ENCODE measurements at places on chromosomes 16 and 17. TPM values are rescaled to one million over a fixed set of nuclear protein-coding genes. Genes with fewer than 3 reads are reported as not detected.
A peak's percentile ranks its signal among the peaks of the same experiment; 100 is the strongest.

DNA sequence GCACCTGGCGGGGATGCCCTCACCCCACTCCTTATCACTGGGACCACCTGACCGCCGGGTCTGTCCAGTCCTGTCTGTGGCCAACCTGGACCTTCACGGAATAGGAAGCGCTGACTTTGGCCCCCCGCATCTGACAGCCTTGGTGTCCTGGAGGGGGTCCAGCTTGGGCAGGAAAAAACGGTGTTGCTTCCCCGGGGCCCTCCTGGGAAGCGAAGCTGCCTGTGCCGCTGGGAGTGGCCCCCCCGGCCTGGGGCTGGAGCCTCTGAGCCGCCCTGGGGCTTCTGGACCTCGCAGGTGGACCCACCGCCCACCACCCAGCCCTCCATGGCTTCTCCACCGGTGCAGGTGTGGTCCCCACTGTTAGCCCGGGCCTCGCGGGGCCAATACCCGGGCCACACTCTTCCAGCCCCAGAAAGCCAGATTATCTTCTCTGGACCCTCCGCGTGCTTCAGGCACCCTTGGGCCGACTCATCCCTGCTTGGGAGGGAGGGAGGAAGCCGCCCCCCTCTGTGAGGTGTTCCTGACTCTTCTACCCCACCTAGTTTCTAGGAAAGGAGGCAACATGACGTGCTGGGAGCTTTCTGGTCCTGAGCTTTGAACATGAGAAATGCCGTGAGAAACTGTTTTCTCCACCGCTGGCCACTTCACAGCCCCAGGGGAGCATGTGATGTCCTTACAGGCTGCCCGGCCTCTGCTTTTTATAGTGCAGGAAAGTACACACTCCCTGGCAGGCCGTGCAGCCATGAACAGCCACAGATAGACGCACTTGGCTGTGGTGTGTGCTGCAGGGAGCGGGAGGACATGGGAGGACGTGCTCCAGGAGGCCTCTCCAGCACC, 1.1 kb downstream of the C1QTNF1 start:
- DNase-seq: peak; percentile 58

DNA sequence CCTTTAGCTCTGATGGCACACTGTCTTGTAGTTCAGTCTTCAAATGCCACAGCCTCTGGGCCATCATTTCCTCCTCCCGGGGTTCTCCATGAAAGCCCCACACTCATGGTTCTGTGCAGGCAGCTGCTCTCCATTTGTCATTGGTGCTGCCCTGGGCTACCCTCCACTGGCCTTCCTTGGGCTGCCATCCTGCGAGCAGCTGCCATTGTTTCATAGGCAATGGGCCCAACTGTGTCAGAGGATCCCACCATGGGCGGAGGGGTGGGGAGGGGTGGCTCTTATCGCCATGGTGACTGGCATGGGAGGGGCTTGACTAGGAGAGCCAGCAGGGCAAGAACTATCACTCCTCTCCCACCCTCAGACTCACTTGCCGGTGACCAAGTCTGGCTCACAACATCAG, 38.6 kb upstream of the BRD7 start:
- no peak for DNase-seq

DNA sequence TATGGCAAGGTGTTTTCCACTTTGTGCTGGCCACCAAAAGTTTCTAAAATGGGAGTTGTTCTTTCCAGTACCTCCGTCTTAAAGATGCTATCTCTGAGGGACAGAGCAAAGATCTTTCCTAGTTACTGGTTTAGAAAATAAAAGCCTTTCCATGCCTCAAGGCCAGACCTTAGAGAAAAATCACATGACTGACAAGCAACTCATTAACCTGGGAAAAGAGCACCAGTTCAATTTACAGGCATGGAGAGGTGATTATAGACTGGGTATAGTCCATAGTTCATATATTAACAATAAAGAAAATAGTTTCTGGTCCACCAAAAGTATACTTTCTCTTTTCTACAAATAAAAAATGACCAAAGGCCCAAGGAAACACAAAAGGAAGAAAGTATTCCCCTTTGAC, 230.7 kb downstream of the TOX3 start:
- DNase-seq: no peak

PRKCB gene
- total RNA-seq: not detected

DNA sequence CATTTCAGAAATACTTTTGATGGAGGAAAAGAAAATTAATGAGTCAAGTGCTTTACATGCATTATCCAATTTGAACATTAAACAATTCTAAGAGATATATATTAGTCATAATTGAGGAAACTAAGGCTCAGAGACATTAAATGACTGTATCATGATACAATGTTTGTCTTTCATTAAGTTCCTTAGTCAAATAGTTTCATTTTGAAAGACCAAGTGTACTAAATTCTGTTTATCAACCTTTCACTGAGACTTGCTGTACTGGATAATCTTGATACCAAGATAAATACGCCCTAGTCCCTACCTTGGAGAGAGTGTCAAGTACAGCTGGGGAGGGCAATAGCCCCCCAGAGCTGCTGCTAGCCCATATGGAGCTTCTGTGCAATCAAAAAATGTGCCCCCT, 24.2 kb downstream of the TOM1L2 start:
- DNase-seq: no peak

DNA sequence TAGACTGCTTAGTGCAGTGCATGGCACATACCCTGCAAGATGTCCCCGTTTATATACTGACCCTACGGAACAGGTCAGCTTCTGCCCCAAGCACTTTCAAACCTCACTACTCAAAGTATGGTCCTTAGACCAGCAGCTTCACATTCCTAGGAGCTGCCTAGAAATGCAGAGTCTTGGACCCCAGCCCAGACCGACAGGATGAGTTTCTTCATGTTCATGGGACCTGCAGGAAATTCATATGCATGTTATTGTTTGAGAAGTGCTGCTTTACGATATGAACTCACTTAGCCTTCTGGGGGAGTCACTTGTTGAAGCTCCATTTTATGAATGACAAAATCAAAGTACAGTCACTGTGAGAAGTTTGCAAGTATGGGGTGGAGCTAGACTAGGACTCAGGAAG, 82.6 kb downstream of the DYNLRB2 start:
- no peak for DNase-seq

DBNDD1 gene
- 7.7 TPM for total RNA-seq

TP53TG3D gene
- total RNA-seq: 2.2 TPM

- no peak for DNase-seq
Observed at GRCh38 chr17:7549401-7550055, 670 bp downstream of the TNFSF12 start.

DNA sequence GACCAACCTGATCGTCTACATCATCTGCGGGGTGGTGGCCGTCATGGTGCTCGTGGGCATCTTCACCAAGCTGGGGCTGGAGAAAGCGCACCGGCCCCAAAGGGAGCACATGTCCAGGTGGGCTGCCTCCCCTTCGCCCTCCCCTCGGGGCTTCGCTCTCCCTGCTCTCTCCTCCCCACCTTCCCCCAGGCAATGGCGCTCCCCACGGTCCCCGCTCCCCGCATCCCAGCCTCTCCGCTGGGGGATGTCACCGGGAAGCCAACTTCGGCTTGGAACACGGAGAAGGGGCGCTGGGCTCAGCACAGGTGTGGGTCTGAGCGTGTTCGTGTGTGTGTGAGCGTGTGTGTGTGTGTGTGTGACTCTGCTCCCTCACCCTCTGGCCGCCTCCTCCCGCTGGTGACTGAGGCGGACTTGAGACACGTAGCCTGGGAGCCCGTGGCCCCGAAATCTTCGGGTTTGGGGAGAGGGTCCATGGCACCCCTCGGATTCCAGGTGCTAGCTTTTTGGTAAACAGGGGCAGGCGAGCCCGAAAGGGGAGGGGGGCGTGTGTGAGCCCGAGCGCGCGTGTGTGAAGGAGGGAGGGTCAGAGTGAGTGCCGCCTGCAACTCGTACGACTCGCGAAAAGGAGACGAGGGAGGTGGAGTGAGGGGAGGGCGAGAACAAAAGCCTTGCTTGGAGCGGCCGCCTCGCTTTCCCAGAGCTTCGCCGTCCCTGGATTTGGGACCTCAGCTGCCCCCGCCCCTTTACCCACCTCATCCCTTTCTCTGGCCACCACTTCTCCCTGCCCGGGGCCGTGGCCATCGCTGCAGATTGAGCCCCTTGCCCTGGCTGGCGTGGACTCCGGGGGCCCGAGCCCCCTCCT, 1.3 kb downstream of the SHISA9 start:
- DNase-seq: no peak

DNA sequence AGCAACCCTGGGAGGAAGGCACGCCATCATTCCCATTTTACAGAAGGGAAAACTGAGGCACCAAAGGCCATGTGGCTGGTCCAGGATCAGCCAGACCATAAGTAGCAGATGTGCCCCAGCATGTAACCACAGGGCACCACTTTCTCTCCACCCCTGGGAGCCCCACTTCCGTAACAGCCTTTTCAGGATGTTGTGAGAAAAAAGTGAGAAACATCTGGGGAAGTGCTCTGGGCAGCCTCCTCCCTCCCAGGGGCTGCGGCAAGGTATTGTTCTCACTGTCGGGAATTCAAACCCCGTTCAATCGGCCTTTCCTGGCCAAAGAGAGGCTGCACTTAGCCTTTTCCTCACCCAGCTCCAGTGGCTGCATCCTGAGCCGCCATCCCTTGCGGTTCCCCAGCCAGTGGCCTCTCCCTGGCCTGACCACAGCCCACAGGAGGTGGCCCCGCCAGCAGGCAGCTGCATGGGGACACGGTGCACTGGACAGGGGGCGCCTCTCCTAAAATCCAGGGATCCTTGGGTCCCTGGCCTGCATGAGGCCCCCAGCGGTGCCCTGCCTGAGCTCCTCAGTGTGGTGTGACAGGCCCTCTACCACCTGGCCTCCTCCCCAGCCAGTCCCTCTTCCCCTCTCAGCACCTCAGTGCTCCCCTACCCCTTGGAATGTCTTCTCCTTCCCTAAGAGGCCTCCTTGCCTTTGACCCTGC, 5.7 kb upstream of the CDH5 start:
- no peak for DNase-seq

DNA sequence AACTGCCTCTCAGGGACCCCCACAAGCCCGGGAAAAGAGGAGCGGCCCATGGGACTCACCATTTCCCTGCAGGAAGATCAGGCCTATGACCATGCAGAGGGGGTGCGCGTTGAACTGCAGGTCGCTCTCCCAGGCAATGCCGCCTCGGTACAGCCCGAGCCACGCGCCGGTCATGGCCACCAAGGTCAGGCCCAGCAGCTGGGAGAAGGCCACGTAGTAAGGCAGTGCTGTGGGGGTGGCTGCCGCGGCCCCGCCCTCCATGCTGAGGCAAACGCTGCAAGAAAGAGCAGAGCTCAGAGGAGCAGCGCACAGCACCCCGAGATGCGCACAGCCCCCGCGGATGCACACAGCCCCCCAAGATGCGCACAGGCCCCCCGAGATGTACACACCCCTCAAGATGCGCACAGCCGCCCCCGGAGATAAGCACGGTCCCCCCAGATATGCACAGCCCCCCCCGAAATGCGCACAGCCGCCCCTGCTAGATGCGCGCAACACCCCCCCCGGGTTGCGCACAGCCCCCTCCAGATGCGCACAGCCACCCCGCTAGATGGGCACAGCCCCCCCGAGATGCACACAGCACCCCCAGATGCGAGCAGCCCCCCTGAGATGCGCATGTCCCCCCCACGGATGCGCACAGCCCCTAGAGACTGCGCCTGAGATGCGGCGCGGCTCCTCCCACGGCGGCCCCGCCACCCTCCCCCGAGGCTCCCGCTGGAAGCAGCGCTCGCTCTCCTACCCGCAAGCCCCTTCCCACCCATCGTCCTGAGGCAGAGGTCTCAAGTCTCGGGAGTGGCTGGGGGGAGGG, 8.6 kb downstream of the CYB561 start:
- DNase-seq: no peak

MFSD6L gene
- not detected for total RNA-seq

DNA sequence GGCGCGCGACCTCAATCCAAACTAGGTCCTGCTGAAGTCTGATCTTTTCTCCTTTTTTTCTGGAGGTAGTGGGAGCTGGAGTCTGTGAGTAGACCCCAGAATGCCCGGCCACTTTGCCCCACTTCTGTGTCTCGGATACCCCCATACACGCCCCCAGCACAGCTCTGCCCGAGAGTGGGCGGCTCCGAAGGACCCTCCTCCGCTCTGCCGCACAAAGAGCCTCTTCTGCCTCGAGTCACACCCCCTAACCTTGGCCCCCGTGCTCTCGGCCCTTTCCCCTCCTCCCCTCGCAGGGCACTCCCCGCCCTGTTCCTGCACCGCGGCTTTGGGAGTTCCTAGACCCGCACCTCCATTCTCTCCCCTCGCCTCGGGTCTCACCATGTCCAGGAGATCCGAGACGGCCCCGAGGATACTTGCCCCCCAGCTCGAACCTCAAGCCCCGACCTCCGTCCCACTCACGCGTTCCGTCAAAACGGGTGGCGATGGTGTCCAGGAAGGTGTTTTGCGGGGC, 476 bp downstream of the KCNH4 start:
- DNase-seq: no peak

BEAN1 gene
- 1.7 TPM for total RNA-seq

GRCh38 chr16:87239545-87239944, 77.6 kb downstream of the C16orf95 start:
- DNase-seq: no peak

DNA sequence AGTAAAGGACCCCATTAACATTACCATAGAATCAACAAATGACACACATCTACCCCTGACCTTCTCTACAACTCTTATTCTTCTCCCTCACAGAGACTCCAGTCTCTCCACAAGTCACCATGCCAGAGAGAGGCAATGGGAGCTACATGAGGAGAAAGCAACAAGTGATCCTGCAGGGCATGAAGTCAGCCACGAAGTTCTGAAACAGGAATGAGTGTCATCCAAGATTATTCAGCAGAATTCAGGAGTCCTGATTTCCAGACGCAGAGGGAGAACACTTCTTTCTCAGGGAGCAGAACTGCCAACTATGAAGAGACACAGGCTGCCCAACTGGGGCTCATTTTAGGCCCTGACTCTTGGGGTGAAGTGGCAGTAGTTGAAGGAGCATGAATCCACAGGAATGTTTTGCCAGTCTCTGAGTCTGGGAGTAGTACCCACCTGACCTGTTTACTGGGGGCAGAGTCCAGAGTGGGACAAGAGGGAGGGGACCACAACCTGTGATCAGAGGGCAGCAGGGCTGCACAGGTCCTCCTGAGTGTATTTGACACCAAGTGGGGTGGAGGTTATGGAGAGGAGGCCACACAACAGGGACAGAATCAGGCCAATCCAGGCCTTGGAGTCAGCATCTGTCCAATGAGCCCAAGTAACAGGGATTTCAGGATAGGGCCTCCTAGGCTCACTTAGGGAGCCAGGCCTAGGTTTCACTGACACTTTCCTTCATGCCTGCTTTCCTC, 2.4 kb upstream of the MTMR4 start:
- DNase-seq: no peak
